ENCODE measurements at places on chromosomes 3 and 15.

DNA sequence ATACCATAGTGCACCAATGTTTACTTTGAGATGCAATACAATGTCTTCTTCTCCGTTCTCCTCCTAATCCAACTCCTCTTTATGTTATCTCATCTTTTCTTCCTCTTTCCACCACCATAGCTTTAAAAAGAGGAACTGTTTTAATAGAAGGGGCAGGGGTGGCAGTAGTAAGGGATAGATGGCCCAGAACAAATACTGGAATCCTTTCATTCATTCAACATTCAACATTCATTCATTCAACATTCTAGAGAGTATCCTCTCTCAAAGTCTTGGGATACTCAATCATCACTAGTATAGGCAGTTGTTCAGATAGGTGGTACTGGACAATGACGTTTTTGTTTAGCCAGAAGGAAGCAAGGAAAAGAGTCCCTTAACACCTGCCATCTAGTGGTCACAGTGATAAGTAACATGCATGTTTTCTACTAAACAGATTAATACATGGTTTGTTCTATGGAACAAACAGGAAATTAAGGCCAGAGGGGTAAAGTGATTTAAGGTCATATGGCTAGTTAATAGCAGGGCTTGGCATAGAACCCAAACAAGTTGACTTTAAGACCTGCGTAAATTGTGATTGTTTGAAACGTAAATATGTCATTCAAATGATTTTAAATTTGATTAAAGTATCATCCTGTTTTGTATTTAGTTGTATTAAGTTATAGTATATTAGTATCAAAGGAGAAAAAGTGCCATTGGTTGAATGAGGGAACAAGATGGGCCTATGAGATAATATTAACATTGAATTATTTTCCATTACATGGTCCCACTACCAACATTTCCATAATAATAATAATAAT lies 26.9 kb upstream of the EHHADH start:
- no peak for DNase-seq

DNA sequence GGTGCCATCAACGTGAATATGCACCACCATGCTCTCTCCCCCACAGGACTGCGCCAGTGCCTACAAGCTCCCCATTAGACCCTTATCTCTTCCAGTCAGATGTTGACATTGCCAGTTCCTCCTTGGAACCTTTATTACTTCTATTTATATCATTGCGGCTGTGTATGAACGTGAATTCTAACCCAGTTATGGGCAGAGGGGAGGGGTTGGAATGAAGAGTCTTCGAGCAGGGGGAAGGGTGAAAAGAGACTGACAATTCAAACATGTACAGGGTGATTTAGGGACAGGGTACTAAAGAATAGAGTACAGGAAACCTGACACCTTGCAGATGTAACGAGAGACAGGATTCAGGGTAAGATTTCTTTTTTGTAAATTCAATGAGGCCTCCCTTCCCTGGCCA lies 41.8 kb upstream of the ST6GAL1 start:
- no peak for DNase-seq

DNA sequence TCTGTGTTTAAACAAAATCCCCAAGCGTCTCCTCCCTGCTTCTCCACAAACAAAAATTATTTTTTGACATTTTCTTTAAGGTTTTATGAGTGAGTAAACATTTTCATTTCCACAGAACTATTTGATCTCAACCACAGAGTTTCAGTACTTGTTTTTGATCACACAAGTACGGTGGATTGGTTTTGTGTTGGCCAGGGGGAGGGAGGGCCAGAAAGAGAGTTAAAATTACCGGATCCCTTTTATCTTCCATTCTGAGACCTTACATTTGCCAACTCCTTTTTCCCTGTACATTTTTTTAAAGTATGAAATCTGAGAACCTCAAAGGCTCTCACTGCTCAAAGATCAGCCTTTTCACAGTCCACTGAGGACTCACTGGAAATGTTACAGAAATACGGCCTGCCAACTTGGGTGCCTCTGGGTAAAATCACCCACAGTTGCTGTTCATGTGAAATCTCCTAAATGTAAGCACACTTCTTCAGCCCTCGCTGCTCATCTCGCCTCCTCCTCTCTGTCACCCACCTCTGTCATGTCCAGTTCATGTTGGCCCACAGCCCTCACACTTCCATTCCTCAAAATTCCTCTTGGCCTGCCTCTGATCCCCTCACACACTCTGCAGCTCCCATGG lies 1.7 kb downstream of the HOMER2 start:
- no peak for DNase-seq

- DNase-seq = no peak
These were observed 90.0 kb downstream of the MEGF11 start for GRCh38 chr15:66163553-66163952.

DNA sequence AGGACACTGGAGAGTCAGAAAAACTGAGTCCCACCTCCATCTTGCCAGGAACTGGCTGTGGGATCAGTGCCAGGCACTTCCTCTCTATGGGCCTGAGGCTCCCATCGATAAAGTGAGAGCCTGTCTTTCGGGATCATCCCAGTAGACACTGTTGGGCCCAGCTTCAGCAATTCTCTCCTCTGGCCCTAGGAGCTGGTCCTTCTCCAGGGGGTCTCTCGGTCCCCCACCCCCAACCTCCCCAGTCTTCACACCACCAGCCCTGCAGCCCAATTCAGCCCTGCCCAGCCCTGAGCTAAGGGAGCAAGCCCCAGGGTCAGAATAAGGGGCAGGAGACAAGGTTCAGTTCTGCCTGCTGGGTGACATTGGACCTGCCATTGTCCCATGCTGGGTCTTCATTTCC lies 4.5 kb upstream of the LCTL start:
- no peak for DNase-seq

DNA sequence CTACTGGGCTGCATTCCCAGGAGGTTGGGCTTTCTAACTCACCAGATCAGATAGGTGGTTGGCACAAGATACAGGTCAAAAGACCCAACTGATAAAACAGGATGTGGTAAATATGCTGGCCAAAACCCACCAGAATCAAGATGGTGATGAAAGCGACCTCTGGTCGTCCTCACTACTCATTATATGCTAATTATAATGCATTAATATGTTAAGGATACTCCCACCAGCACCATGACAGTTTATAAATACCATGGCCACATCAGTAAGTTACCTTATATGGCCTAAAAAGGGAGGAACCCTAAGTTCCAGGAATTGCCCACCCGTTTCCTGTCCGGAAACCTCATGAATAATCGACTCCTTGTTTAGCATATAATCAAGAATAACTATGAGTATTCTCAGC lies 31.6 kb downstream of the CFAP44 start:
- no peak for DNase-seq

DNA sequence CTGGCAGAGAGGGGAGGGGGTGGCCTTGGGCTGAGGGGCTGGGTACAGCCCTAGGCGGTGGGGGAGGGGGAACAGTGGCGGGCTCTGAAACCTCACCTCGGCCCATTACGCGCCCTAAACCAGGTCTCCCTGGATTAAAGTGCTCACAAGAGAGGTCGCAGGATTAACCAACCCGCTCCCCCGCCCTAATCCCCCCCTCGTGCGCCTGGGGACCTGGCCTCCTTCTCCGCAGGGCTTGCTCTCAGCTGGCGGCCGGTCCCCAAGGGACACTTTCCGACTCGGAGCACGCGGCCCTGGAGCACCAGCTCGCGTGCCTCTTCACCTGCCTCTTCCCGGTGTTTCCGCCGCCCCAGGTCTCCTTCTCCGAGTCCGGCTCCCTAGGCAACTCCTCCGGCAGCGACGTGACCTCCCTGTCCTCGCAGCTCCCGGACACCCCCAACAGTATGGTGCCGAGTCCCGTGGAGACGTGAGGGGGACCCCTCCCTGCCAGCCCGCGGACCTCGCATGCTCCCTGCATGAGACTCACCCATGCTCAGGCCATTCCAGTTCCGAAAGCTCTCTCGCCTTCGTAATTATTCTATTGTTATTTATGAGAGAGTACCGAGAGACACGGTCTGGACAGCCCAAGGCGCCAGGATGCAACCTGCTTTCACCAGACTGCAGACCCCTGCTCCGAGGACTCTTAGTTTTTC lies 4.9 kb downstream of the ISL2 start:
- DNase-seq = no peak

DNA sequence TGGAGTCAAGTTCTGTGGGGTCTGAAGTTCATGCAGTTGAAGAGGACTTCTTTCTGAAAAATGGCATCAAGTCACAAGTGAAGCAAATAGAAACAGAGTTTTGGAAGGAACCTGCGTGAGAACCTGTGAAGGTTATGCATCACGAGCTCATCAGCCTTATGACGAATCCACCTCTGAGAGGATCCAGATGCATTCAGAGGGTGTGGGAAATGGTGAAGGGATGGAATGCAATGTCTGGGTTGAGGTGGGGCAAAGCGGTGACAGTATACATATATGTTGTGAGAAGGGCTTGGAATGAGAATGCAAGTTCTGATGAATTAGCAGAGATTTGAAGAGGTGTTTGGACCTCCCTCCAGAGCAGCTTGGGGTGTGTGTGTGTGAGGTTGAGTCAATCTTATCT lies 382.1 kb upstream of the TBL1XR1 start:
- no peak for DNase-seq

GRCh38 chr3:23319366-23320312 lies 116.5 kb downstream of the UBE2E2 start:
- DNase-seq = no peak

GRCh38 chr15:84846269-84846668 lies 29.1 kb downstream of the ALPK3 start:
- DNase-seq = no peak

- no peak for DNase-seq
These were observed 170.8 kb downstream of the IGSF11 start for GRCh38 chr3:118863731-118864322.

DNA sequence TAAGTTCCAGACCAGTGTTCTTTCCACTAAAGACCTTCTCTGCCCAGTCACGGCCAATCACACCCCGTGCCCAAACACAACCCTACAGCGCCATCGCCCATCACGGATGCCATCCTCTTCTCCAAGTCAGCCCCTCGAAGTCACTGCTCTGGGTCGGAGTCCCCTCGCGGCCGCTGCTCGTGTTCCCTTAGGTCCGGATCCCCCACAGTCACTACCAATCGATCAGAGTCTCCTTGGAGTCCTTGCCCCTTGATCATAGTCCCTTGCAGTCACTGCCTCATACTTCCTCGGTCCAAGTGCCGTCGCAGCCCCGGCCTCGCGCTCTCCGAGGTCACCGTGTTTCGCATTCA lies 461 bp downstream of the PCYT1A start:
- no peak for DNase-seq

DNA sequence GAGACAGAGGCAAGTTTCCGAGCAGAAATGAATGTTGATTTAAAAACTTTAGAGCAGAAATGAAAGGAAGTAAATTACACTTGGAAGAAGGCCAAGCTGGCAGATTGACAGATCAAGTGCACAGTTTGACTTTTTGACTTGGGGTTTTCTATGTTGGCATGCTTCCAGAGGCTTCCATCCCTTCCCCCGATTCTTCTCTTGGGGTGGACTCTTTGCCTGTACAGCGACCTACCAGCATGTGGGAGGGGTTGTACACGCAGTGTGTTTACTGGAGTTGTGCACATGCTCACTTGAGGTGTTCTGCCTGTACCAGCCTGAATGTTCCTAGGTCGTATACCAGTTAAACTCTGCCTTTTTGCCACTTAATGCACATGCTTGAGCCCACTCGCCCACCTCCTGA lies 701.5 kb upstream of the GBE1 start:
- DNase-seq = no peak

DNA sequence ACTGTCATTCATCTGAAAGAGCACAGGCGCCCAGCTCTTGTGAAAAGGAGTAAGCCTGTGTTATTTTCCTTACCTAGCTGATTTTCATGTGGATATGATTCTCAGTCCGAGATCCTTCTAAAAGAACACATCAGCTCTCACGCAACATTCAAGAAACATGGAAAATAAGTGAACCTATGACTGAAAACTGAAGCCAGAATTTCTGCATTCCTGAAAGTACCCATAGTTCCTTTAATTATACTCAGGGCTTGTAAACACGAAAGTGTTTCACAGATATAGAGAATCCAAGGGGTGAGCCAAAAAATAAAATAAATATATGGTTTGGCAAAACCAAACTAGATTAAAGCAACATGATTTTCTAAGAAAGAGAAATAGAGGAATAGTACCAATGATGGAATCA lies 100.8 kb upstream of the CHMP2B start:
- no peak for DNase-seq

DNA sequence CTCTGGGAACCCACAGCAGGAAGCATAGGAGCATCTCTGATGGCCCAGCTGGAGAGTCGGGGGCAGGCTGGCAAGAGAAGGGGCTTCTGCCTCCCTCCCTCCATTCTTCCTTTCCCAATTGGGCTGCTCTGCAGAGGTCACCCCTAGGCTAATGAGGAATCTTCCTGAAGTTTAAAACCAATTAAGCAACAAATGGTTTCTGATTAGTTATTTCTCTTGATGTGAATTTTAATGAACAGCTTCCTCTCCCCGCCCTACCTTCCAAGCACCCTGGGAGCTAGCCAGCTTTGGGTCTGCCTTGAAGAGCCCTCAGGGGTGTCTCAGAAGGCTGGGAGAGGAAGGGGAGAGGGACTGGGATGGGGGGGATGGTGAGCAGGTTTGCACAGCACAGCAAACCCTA lies 24.6 kb upstream of the HCN4 start:
- no peak for DNase-seq

DNA sequence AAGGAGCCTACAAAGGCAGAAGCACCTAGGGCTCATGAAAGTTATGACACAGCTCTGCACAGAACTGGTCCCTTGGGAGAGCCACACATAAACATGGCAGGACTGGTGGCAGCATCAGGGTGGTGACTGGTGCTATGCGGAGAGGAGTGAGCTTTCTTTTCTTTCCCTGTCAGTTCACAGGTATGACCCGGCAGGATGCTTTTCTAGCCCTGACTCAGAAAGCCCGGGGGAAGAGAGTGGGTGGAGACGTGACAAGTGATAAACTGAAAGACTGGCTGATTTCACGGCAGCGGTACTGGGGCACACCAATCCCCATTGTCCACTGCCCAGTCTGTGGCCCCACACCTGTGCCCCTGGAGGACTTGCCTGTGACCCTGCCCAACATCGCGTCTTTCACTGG lies 103.0 kb downstream of the LARS2 start:
- DNase-seq = no peak

GRCh38 chr15:95292785-95293450 lies 1037.6 kb upstream of the NR2F2 start:
- no peak for DNase-seq

GRCh38 chr3:138227650-138228049 lies 40.5 kb downstream of the ARMC8 start:
- DNase-seq = no peak

DNA sequence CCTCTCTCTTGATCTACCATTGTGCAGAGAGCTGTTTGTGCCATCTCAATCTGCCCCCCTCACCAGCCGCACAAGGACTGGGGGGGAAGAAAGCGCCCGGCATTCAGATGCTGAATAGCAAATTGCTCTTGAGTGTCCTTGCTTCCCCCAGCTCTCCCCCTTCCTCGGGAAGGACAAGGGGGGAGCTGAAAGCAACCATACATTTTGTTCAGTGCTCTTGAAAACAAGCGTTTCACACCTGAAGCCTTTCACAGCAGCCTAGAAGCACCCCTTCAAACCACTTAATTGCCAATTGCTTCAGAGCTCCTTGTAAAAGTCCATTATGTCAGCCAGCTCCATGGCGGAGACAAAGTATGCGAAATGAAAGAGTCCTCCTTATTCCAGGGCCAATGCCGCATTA lies 540.1 kb downstream of the NR2F2 start:
- no peak for DNase-seq

- no peak for DNase-seq
These were observed 46.4 kb downstream of the DLEC1 start for GRCh38 chr3:38085311-38085942.

GRCh38 chr3:23837286-23837685 lies 31.5 kb downstream of the UBE2E1 start:
- no peak for DNase-seq

Data from activated T-helper 1 cell treated with anti-CD3 and anti-CD28 coated beads, Interleukin-2, amount 50 U/mL, for 16 hours (primary cell).